ENCODE measurements at places on chromosomes 6 and 20.

- no peak for DNase-seq
Observed at GRCh38 chr6:163985710-163986109, 571.2 kb downstream of the QKI start.

GRCh38 chr20:5662769-5663168 lies 87.4 kb upstream of the SHLD1 start:
- DNase-seq, result no peak

GRCh38 chr20:63505723-63506122 lies 6.8 kb upstream of the EEF1A2 start:
- DNase-seq, result no peak

DNA sequence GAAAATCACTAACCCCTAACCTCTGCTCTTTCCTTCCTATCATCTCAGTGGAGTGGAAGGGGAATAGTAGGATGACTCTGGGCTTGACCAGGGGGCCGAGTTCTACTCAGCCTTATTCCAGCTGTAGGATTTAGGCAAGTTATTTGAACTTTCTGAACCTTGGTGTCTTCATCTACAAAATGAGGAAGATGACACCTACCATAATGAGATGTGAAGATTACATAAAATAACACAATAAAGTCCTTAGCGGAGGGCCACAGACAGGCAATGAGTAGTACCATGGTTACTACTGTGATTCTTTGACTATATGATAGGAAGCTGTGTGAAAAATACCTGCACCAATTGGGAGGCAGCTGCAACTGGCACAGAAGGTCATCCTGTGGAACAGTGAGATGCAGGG lies 53.6 kb upstream of the PIM1 start:
- DNase-seq, result no peak

GRCh38 chr6:7060769-7061516 lies 46.8 kb upstream of the RREB1 start:
- DNase-seq, result no peak

DNA sequence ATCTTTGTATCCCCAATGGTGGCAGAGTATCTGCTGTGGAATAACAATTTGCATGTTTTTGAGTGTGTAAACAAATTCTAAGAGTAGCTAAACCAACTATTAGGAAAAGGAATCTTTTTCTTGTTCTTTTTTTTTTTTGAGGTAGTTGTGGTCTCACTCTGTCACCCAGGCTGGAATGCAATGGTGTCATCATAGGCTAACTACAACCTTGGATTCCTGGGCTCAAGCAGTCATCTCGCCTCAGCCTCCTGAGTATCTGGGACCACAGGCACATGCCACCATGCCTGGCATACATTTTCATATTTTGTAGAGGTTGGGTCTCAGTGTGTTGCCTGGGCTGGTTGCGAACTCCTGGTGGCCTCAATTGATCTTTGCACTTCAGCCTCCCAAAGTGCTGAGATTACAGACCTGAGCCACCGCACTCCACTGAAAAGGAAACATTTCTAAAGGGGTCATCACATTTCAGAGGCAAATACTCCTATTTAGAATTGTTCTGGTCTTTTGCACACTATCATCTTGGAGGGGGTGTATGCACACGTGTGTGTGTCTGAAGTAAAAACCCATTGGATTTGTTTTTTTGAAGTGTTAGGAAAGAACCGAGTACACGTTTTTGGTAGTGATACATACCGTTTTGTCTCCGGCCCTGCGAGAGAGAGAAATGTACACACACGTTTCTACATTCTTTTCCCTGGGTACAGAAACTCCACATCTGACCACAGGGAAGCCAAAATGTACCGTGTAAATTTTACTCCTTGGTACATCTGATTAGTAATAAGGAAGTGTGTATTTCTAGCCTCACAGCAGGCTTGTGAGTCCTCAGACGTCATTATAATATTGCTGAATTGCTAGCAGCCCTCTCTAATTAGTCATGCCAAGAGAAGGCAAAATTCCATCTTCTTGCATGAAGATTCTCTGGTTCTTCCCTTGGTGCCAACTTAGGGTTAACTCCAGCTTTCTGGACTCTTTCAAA lies 183.6 kb downstream of the JARID2 start:
- DNase-seq, result peak; percentile 44

DNA sequence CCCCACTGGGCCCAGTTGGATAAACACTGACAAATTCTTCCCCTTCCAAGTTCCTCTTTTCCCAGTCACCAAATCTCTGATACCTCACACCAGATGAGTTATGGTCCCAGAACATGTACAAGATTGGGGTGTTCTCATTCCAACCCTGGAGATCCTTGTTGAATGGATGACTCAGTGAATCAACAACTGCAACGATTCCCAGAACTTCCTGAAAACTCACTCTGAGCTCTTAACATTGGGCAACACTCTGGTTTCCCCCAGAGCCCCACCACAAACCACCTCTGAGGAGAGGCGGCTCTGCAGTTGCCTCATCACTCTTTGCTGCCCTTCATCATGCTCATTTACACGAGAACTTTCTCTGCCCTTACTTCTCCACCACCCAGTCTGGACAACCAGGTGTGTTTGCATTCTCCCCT lies 115.2 kb downstream of the MRPL14 start:
- no peak for DNase-seq

GRCh38 chr6:136123468-136123867 lies 126.6 kb downstream of the MTFR2 start:
- DNase-seq, result no peak

GRCh38 chr6:19153270-19153980 lies 683.7 kb upstream of the ID4 start:
- peak; percentile 76 for DNase-seq

DNA sequence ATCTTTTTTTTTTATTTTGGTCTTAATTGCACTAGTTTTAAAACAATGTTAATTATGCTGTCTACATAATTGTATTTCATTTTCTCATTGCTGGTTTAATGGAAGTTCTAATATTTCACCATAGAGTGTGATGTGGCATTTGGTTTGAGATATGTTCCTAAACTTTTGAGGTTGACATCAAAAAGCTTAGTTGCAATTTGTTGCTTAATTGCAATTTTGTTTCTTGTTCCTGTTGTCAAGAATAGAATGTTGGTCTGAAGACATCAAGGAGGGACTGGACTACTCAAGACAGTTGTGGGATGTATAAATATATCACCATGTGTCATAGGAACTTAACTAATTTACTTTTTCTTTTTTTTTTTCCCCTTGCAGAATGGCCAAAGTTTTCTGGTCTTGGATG lies 12.5 kb downstream of the HSF2 start:
- no peak for DNase-seq

GRCh38 chr20:25987073-25987927 lies 290.6 kb upstream of the ZNF337 start:
- DNase-seq, result peak; percentile 77

- no peak for DNase-seq
Observed at GRCh38 chr20:32621891-32622584, 36.9 kb upstream of the NOL4L start.

DNA sequence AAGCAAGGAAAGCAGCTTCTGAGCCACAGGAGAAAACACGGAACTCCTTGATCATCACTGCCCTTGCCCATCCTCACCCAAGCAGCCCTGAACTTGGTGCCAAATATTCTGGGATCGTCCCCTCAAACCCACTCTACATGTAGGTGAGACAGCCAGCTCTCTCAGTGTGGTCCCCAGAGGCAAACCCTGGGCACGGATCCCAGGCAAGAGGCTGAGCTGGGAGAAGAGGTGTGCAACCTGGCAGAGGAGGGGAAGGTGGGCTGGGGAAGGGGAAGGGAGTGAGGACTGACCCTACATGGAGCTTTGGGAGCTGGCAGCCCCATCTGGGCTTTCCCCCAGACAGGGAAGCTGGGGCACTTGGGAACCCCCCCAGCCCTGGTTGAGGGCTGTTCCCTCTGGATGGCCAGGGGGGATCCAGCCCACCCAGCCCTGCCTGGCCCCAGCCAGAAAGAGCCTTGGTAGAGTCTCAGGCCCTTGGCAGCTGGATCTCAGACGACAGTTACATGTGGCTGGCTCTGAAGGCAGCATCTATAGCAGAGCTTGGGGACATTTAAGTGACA lies 186.2 kb upstream of the CST7 start:
- no peak for DNase-seq

DNA sequence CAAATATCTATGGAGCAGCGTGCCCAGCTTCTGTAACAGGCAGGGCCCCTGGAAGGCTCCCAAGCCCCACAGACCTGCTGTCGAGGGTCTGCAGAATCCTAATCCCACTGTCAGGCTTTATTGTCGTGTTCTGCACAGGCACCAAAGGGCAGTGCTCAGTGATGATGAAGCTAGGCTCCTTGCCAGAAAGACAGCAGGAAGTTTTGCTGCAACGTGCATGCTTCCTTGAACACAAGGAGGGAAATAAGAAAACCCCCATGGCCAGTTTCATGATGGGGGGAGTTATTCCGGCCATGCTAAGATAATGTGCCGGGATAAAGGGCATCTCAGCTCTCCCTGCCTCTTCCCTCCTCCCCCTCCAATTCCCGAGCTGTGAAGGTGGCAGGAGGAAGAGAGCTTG lies 109.4 kb upstream of the KCNG1 start:
- DNase-seq, result no peak

- no peak for DNase-seq
Observed at GRCh38 chr6:150710236-150710635, 110.6 kb downstream of the PLEKHG1 start.

- no peak for DNase-seq
Observed at GRCh38 chr6:44094403-44095242, 32.6 kb downstream of the MRPL14 start.

GRCh38 chr6:168737481-168737880 lies 296.5 kb downstream of the SMOC2 start:
- DNase-seq, result no peak

DNA sequence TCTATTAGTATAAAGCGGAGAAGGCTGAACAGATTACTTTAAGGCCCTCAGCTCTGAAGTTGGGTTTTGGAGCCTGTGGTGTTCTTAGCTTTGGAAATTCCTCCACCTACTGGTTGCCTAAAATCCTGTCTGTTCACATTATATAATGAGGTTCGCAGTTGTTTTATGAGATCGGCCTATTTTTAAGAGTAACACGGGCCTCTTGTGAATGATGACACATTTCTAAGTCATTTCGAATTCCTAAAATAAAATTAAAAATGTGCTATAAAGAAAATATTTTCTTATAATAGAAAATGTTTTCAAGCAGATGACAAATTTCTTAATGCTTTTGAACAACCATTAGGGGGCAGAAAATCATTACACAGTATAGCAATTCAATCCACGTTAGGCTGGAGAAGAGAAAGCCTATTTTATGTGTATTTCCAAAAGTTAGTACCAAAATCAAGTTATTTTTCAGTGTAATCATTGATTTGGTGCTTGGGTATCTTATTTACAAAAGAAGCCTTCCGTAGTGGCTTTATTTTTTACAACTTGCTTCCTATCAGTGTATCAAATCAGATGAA lies 15.8 kb upstream of the FAM8A1 start:
- DNase-seq, result peak; percentile 79

DNA sequence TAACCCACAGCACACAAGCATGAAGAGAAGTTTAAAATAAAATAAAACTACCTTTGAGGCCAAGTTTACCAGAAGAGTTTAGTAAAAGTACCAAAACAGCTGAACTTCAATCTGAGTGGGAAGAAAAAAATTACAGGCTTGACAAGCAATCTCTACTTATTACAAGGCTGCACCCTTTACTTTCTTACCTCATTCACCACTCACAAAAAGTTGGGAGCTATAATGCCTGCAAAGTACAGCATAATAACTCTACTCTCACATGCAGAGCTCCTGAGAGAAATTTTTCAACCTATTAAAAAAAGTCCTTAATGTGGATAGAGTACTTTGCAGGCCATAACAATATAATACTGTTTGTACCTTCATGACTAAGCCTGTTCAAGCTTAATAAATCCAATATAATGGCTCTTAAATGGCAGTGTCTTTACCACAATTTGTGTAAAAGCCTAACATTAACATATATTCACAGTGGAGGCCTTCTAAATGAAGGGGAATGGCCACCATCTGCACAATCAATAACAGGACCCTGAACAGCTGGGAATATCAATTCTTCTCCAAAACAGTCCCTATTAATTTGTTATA lies 103.1 kb downstream of the DST start:
- no peak for DNase-seq

All from muscle of back (tissue), 13 donors.